ENCODE measurements at places on chromosomes 5 and 9.

- no peak for DNase-seq
Measured at GRCh38 chr9:71767776-71768321, 464 bp downstream of the CEMIP2 start.

- no peak for DNase-seq
Measured at GRCh38 chr5:59421986-59422941, 471.3 kb downstream of the PDE4D start.

DNA sequence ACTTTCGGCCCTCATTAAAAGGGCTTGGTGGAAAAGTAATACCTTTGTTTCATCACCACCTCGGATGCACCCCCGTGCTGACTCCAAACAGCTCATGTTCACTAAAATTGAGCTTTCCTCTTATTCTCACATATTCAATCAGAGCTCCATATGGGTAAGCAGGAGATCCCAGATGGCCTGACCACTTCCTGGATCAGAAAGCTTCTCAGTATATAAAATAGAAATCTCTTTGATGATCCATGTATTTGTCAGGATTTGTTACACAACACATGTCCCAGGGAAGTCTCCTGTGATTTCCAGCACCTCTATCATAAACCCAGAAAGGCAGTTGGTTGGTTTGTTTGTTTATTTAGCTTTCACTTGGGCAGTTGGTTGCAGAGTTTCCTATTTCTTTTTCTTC is 402.0 kb downstream of the MLLT3 start:
- DNase-seq: no peak

DNA sequence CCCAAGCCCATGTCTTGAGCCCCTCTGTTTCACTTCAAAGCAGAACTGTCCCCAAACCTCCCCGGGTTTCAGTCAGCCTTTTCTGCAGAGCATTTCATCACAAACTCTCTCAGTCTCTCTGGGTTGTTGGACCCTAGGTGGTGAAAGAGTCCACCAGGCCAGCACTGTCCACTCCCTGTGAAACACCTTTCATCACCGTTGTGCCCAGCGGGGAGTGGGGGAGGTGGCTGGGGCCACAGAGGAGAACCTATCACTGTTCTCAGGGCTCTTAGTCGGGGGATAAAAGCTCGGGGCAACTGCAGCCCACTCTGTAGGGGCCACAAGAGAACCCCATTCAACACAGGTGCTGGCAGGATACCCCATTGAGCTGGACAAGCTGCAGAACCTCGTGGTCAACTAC is 5.4 kb upstream of the RABL6 start:
- no peak for DNase-seq

GRCh38 chr5:133644000-133644865 is 31.9 kb upstream of the FSTL4 start:
- DNase-seq: no peak

DNA sequence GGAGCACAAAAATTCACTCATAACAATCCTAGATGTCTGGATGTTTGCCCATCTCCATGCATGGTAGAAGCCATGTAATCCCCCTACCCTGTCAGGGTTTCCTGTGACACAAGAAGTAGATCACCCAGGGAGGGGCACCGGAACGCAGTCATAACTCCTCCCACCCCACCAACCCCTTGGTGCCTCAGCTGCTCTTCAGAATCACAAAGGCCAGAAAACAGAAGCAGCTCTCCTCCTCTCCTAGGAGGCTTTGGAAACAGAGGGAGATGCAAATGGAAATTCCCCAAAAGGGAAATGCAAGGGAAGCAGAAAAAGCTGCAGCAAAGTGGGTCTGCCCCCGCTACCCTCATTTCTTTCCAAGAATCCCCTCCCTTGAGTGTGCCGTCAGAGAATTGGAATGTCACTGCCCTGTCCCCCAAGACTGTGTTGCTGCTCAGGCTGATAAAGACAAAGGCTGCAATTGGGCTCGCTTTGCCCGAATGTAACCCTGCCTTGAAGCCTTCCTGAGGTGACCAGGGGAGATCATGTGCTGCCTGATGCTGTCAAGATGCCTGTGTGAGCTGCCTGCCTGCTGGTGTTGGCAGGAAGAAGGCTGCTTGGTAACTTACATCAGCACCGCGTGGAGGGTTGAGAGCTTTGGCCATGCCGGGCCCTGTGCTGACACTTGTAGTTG is 65.5 kb upstream of the ABCA1 start:
- DNase-seq: no peak

GRCh38 chr5:177995691-177996595 is at the start of gene PROP1:
Gene PROP1 (minus strand): TSS chr5:177996242. CDS start chr5:177995933, 309 bp downstream.
- DNase-seq: no peak

DNA sequence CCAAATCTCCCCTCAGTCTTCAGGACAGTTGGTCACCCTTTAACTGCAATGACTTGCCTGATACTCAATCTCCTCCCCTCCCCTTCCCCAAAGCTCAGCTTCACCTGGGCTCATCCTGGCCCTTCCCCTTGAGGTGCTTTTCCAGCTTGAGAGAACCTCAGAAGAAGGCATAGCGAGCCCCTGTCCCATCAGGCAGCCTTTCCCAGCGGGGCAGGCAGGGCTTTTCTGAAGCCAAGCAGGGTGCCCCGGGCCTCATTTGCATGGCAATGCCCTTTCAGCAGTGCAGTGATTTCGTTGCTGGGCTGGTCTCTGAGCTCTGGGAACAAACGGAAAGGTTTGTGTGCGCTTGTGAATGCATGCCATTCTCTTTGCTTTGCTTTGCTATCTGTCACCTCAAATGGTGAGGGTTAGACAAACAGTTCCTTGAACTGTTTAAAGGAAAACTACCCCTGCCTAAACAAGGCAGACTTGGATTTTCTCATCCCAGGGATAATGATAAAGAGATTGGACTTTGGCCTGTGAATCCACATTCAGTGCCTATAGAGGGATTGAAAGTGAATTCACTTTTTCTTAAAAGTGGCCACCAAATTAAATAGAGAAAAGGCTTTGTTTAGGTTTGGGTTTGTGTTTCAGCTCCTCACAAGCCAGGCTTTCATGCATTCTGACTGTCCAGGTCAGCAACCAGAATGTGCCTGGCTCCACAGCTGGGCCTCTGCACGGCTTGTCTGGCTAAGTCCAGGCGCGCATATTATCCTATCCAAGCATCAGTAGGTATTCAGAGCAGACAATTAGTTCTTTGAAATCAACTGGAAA is 165.3 kb downstream of the ZNF608 start:
- no peak for DNase-seq

DNA sequence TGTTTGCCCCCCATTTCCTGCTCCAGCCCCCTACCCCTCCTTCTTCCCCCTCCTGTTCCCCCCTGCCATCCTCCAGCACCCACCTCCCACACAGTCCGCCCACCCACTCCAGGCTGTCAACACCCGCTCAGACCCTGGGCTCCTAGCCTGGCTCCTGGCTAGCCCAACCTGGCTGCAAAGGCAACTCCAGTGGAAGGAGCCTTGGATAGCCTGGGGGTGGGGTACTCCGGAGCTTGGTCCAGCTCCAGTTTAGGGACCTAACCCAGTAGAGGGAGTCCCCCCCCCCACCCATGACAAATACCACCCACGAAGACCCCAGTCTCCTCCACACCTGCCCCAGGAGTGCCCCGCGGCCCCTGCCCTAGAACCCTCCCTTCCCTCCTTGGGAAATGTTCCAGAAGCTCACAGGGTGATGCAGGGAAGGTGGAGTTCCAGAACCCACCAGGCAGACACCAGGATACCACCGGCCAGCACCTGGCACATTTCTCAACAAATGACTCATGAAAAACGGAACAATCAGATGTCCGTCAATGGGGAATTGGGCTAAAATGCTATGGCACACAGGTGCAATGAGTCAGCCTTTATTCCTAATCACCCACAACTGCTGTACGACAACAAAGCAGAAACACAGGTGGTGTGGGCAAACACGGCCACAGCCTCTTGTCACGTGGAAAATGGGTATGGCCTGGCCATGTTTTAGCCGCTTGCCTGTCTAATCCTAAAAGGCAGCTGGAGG is 901 bp upstream of the SLC12A7 start:
- no peak for DNase-seq

DNA sequence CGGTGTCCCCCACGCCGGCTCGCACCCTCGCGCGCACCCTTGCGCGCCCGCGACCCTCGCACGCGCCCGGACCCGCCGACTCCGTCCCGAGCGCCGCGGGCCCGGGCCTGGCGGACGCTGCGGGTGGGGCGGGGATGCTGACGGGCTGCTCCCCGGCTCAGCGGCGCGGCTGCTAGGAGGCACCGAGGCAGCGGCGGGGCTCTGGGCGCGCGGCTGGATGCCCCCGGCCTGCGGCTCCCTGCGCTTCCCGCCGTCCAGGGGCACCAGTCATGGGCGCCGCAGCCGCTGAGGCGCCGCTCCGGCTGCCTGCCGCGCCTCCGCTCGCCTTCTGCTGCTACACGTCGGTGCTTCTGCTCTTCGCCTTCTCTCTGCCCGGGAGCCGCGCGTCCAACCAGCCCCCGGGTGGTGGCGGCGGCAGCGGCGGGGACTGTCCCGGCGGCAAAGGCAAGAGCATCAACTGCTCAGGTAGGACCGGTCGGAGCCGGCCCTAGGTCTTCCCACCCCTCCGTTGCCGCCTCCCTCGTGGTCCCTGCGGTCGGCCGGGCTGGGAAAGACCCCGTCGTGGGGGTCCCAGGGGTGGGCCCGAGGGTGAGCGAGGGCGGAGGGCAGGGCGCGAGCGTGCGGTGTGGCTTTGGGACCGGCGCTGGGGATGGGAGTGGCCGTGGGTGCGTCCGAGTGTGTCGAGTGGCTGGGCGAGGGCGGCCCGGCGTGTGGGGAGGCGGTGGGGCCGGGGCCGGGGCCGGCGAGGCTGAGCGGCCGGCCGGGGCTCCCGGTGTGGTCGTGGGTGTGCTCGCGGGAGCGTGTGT is 530 bp downstream of the TMEFF1 start:
- no peak for DNase-seq

GRCh38 chr9:135741276-135742219 is 39.6 kb downstream of the KCNT1 start:
- no peak for DNase-seq

DNA sequence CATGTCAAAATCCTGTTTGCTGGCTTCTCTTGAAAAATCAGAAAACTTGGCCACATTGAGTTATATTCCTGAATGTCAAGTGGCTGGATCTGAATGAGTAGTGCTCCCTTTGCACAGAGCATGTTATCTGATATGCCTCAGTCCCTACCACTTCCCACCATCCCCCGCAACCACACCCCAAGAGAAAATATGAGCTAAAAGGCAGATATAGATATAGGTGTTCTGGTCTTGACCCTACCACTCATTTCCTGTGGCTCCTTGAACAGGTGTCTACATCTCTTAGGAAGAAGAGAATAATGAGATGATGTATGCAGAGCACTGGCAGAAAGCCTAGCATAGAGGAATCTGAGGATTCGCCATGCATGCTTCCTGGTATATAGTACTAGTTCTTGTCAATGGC is 6.6 kb upstream of the CYSTM1 start:
- no peak for DNase-seq

GRCh38 chr5:108084105-108084504 is 297.8 kb downstream of the FBXL17 start:
- no peak for DNase-seq

DNA sequence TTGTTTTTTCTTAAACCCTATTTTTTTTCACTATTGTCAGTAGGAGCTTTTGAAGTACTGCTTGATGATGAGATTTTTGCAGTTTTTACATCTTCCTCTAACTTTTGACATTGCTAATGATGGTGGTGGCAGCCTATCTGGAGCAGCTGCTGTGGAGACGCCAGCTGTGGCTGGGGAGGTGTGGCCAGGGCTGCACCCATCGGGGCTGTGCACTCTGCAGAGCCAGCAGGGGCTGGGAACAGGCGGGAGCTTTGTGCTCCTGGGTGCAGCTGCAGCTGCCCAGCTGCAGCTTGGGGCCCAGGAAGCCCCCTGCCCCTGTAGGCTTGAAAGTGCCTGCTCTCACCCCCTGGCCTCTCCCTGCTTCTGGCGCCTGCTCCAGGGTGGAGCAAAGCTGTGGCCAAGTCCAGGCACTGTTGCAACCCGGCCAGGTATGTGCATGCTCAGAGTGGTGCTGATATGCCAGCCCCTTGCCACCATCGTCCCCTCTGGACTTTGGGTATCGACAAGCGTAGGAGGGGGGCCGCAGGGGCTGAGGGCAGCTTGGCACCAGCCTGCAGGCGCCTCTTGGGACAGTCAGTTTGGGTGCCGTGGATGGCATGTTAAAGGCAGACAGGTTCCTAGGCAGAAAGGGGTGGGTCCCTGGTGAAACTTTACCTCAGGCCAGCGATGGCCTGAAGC is 39.2 kb downstream of the FER start:
- no peak for DNase-seq

- DNase-seq: no peak
Measured at GRCh38 chr9:2559192-2560152, 62.1 kb upstream of the VLDLR start.

DNA sequence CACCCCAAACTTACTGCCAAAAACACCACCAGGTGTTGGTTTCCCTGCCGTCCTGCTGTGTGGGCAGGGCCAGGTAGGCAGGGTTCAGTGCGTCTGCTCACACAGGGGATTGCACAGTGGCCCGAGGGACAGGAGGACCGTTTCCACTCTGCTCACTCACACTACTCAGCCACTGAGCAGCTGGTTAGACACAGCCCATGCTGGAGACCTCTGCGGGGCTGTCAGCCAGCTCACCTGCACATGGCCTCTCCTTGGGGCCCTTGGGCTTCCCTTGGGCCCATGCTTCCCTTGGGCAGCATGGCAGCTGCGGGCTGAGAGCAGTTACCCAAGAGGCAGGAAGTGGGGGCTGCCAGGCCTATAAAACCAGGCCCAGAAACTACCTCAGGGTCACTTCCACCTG is 79.0 kb downstream of the SYK start:
- DNase-seq: no peak

Data from activated naive CD8-positive, alpha-beta T cell treated with anti-CD3 and anti-CD28 coated beads, Interleukin-2, amount 50 U/mL, for 16 hours (primary cell).